Activated CD4-positive, alpha-beta T cell treated with anti-CD3 and anti-CD28 coated beads, Interleukin-2, amount 50 U/mL, for 24 hours (primary cell): ENCODE measurements at places on chromosomes 3 and 15.

DNA sequence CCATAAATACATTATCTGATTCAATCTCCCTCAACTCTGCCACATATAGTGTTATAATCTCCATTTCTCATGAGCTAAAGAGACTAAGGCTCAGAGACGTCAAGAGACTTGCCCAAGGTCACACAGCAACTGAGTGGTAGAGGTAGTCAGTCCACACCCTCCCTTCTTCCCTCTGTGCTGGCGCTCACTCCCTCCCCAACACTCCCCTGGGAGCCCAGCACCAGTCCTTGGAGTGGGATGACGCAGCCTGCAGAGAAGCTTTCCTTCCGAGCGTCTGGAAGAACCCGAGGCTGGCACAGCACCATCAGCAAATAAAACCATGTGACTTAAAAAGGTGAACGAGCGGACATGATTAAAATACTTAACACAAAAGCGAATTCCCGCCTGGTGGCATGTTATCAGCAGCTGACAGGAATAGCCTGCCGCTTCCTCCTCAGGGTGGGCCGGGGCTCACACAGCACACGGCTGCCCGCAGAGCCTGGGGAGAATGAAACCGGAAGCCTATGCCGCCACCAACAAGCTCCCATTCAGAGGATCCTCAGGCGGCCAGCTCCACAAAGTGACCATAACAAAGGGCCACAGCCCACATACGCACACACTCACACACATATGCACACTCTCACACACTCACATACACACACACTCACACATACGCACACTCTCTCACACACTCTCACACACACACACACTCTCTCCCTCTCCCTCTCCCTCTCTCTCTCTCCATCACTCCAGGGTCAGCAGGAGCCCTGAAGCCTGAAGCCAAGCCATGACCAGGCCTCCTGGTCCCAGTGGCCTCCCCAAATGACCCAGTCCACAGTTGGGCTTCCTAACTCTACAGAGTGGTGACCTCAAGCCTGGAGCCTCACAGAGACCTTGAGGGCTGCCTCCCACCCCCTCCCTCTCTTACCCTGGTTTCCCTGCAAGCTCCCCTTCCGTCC, 120.5 kb downstream of the XXYLT1 start:
- no peak for DNase-seq

- no peak for DNase-seq
Measured at GRCh38 chr3:30439451-30440053, 166.8 kb upstream of the TGFBR2 start.

DNA sequence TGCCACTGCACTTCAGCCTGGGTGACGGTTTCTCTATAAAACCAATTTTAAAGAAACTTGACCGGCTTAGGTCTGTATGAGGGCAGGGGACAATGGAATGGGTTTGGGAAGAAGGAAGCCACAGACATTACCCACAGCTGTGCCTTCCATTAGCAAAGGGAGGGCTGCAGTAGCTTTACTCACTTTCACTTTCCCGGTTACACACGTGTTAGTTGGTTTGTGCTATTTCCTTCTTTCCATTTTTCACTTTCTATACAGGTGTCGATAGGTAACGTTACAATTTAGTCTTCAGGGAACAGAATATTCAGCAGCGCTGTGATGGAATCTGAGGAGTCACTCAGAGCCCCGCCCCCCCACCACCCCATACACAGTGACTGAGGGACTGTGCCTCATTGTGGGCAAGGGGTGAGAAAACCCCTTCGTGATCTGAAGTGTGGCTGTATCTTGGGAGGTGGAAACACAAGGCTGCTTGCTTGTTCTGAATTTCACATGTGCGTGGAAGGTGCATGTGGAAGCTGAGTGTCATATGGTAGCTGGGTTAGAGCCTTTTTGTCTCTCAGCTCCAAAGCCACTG, 44.8 kb upstream of the RPL32 start:
- no peak for DNase-seq

- no peak for DNase-seq
Measured at GRCh38 chr3:192570821-192571791, 156.2 kb downstream of the FGF12 start.

GRCh38 chr3:10928961-10929471, 63.5 kb upstream of the SLC6A1 start:
- no peak for DNase-seq

DNA sequence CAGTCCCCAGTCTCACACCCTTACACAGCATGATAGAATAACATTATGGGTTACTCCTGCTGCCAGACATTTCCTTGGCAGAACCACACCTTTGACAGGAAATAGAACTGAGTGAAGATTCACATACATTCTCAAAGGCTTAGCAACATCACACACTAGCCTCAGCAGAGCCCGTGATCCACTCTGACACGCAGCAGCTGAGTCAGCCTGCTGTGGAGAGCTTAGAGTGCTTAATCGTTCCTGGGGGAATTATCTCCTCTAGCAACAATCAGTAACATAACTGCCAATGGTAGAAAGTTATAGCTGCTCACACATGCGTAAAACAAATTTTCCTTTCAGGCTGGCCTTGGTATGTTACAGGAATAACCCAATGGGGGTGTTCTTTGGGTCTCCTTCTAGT, 382.1 kb downstream of the GAP43 start:
- no peak for DNase-seq

DNA sequence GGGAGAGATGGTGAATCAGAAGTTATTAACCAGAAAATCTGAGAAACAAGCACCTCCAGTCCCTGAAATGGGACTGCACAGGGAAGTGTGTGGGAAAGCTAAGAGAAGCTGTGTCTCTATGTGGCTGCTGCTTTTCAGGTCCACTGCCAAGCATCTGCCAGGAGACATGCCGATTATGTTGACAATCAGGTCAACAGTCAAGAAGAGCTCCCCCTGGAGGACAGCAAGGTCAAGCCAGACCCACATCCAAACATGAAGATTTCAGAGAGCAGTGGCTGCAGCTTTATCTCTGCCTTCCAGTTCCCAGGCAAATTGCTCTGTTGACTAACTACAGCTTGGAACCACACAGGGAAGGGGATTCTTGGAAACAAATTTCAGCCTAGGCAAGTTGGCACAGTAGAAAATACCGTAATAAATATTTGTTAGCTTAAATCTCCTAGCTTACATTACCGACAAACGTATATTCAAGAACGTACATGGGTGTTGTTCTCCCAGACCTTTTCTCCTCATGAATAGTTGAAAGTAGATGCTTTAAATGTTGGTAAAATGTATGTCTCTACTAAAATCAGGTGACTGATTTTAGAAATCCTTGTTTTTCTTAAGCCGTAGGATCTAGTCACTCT, 394.5 kb upstream of the RARB start:
- DNase-seq = no peak

DNA sequence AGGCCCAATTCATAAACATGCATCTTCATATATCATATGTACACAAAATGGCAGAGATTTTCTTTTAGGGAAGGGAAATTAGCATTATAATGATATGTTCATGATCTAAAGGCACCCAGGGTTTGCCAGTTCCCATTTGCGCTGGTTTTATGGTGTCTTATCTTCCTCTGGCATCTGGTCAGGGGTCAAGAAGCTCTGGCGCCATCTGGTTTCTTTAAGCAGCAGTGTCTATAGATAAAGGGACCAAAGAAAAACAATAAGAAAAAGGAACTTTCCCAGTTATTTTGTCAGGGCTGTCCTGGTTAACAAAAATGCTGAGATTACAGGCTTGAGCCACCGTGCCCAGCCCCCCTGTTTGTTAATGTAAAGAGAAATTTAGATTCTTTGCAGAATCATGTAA, 3.3 kb upstream of the DCP1A start:
- DNase-seq = no peak

DNA sequence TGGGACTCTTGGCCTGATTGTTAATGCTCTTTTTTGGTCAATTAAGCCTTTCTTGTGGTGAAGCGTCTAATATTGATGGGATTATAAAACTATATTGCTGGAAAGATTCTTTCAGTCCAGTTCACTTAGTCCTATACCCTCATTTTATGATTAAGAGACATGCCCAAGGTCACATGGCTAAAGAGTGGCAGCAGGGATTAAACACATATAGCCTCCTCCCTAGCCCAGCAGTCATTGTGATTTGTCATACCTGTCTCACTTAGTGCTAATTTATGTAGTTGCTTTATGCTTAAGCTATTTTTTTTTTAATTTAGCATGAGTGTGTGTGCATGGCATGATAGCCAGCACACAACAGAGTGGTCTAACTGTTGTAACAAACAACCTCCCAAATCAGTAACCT, 9.5 kb downstream of the PARP14 start:
- no peak for DNase-seq
